ENCODE measurements at places on chromosomes 16 and 17. TPM values are rescaled to one million over a fixed set of nuclear protein-coding genes. Genes with fewer than 3 reads are reported as not detected.

SOX8 gene
- 0.07 TPM for total RNA-seq

CDRT15 gene
- total RNA-seq = not detected

PRR35 gene
- total RNA-seq = not detected

- DNase-seq = peak; percentile 81
These were observed 717 bp downstream of the UBE2Z start for GRCh38 chr17:48908853-48909394.

GRCh38 chr16:17972460-17972943, 364.0 kb downstream of the NPIPA8 start:
- no peak for DNase-seq

Data from A172 (cell line).